ENCODE measurements at places on chromosomes 2 and 18.

DNA sequence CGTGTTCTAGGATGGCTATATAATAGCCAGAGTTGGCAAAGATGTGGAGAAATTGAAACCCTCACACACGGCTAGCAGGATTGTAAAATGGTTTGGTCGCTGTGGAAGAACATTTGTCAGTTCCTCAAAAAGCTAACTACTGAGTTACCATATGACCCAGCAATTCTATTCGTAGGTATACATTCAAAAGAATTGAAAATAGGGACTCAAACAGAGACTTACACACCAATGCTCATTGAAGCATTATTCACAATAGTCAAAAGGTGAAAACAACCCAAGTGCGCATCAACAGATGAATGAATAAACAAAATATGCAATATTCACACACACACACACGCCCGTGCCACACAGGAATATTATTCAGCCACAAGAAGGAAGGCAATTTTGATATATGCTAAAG lies 98.7 kb downstream of the PLA2R1 start:
- no peak for DNase-seq

GRCh38 chr18:37986665-37987064 lies 421.1 kb upstream of the CELF4 start:
- no peak for DNase-seq

GRCh38 chr2:120938045-120938771 lies 202.5 kb downstream of the GLI2 start:
- no peak for DNase-seq

DNA sequence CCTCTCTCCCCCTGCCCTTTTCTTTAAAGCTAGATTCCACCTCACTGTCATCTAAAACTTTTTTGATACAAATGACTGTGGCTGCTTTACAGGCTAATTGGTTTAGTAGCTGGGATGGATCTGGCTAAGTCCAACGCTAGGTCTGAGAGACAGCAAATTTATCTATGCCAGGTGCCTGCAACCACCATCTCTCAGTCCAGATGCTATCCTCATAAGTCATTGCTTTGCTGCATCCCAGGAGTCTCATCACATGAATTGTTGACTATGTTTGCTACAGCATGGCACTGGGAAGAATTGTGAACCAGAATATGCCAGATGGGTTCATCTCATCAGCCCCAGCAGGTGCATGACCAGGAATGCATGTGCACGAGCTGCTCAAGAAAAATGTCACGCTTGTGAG lies 100.0 kb upstream of the PID1 start:
- DNase-seq, result no peak

DNA sequence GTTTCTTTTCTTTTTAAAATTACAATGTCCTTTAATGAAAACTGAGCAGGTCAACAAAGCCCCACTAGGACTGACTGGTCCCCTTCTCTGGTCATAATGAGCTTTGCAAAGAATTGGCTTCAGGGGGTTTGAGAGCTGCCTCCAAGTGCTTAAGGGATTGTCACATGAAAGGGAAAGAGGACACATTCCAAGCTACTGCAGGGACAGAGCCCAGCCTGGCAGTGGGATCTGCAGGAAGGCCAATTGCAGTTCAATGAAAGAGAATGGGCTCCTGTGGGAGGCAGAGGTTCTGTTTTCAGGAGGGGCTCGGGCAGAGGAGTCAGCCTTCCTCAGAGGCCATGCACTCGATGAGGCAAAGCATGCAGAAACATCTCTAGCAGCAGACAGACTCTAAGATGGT lies 84.1 kb upstream of the ACKR3 start:
- DNase-seq, result no peak

- no peak for DNase-seq
Measured at GRCh38 chr18:34837769-34838272, 127.7 kb downstream of the DTNA start.

Measured in hypothalamus (tissue), 51 donors.